ENCODE measurements at places on chromosomes 12 and 14.
A peak's percentile ranks its signal among the peaks of the same experiment; 100 is the strongest.

DNA sequence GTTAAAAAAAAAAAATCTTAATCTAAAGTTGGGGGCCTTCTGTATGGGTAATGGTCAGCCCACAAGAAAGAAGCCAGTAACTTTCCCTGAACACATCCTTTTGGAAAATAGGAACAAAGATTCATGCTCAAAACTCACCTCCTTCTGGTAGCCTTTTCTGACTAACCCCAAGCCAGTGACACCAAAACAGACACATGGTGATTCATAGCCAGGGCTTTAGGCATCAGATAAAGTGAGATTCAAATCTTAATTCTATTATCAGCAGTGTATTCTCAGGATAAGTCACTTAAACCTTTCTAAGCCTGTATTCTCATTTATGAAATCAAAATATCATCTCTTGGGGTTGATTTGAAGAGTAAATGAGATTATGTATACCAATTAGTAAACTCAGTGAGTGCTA is 4.9 kb downstream of the ATP5MC2 start:
- DNase-seq: peak; percentile 36

DNA sequence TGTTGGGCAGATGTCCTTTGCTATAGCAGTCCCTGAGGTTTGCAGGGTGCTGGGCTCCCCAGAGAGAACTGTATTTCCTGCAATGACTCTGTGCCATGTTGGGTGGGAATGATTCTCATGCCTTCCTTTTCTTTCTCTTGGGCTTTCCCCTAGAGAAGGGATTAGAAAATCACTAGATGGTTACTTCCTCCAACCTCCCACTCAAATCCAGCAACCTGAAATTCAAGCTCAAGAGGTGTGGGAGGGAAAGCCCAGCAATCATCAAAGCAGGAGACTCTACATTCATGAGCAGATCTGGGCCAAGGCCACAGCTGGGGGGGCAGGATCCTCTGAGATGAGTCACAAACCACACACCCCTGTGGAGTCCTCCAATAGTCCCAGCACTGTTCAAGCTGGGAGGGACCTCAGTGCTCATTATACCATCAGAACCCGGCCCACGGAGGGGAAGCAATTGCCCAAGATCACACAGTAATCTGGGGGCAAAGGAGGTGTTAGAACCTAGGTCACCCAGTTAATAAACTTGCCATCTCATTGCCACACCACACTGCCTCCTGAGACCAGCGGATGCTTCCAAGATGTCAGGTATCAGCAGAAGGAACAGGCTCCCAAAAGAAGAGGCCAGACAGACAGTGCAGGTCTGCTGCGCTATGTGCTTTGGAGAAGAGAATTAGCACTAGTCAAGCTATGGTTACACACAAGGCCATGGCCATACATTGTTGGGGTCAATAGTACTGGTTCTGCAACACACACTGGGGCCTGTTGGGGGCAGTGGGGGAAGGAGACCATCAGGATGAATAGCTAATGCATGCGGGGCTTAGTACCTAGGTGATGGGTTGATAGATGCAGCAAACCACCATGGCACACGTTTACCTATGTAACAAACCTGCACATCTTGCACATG is 65.7 kb downstream of the TTC9 start:
- no peak for DNase-seq

DNA sequence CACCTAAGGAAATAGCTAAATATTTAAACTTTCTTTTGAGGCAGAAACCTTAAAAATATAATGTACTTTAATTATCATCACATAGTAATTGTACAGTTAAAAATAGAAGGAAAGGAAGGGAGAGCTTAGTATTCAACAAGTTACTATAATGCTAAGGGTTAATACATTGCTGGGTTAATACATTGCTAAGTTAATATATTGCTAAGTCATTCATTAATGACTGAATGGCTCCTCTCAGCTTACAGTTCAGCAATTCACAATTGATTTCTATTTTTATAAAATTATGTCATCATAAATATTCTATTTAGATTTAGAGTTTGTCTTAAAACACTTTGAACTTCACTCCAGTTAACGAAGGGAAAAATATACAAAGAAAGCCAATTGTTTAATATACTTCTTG is 207.9 kb downstream of the BMP4 start:
- DNase-seq: no peak

DNA sequence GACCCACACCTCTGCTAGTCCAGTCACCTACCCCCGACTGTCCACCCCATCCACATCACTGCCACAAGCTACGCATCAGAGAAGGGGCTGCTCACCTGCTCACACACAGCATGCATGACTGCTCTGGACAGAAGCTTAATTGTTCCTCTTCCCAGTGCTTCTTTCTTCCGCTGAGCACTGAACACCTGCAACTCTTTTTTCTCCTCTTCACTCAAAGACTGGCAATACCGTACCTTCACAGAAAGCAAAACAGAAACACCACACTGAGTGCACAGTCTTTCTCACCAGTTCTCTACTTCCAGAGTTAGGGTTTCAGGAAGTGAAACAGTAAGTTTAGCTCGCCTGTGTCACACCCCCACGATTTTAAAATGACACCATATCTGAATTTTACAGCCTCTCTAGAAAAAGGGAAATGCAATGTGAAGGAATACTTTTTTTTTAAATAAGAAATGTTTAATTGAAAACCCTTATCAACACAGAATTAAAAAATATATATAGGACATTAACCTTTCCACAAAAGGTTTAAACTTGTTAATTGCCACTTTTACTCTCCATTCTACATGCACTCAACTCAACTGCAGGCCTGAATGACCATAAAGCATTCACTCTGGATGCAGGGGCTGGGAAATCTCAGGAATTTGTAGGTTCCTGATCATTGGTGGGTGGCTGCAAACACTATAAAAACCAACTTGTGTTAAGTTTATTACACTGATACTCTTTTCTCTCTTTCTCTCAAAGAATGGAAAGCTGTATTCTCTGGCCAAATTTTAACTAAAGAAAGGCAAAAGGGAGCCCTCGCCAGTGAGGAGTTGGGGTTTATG is 120.0 kb downstream of the PRICKLE1 start:
- DNase-seq: no peak

GRCh38 chr14:24483604-24484252 is 24.3 kb downstream of the CMA1 start:
- DNase-seq: no peak

GRCh38 chr14:39395555-39396254 is 36.5 kb downstream of the FBXO33 start:
- no peak for DNase-seq

- no peak for DNase-seq
These were observed 108.7 kb downstream of the CALM1 start for GRCh38 chr14:90505531-90505930.

DNA sequence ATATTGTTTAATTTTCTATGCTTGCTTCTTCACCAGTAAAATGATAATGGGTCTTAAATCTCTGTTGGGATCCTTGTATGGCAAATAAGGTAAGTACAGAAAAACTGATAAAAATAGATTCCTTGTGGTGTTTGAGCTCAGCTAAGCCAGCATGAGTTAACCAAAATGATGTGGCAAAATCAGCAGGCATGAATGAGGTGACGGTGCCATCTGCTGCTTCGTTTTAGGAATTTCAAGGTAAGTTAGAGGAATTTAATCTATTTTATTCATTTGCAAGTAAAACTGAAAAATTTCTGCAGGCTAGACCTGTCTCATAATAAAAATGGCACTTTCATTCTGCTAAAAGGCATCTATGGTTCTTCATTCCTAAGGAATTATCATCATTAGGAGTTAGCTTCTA is 10.0 kb upstream of the CLEC7A start:
- DNase-seq: peak; percentile 68

GRCh38 chr14:50065583-50065982 is 50.8 kb downstream of the VCPKMT start:
- DNase-seq: no peak

- DNase-seq: no peak
These were observed 7.6 kb downstream of the AJUBA start for GRCh38 chr14:22974530-22975313.

- no peak for DNase-seq
These were observed 788 bp upstream of the NGDN start for GRCh38 chr14:23468704-23469126.

GRCh38 chr14:53947094-53947445 is 9.6 kb downstream of the BMP4 start:
- DNase-seq: no peak

GRCh38 chr12:34033628-34034296 is 11.5 kb downstream of the ALG10 start:
- DNase-seq: peak; percentile 48

DNA sequence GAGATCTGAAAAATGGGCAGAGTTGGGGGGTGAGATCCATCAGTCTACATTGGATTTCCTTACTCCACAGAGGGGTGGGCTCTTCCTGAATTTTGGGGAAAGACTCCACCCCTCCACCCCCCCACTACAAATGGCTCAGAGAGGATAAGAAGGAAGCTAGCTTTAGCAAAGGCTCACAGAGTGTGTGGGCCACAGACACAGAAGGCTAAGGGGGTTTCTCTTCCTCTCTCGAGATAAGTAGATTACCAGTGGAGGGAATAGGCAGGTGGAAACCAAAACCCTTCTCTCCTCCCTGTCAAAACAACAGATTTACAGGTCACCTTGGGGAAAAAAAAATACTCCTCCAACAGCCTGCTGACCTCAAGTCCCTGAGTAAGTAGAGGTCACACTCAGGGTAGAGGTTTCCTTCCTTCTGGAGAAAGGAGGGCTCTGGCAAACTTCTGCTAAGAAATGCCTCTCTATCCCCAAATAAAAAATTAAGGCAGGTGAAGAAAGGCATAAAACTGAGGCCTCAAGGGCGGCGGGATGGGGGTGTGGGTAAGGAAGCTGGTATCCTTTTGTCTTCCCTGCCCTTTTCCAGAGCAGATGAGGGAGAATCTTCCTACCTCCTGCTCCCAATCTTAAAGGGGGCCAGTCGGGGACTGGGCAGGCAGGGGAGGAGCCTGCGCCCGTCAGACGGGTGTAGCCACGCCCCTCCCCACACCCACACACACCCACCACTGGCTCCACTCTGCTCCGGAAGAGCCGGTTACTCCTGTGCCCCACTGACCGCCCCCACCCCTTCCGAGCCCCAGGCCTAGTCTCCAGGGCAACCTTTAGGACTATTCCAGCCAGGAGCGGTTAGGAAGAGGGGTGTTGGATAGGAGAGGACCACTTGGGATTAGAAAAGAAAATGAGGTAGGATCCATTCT is 1.9 kb upstream of the BAZ2A start:
- DNase-seq: peak; percentile 98

- DNase-seq: no peak
These were observed 890 bp downstream of the AVPR1A start for GRCh38 chr12:63149909-63150712.

DNA sequence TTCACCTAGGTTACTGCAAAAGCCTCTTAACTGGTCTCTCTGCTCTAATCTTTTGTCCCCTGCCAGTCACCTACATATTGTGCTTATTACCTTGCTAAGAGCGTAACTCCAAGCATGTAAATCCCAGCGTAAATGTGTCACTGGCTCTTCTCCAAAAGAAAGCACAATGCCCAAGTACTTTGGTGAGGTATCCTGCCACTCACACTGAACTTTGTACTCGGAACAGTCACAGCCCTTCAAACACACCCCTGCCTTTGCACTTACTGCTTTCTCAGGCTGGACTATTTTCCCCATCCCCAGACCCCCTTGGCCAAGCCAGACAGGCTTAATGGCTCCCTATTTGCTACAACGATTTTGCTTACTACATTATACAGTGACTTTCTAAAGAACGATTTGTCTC is 31.7 kb downstream of the GALNT4 start:
- peak; percentile 22 for DNase-seq

- DNase-seq: no peak
These were observed 28.7 kb downstream of the RAP1B start for GRCh38 chr12:68639396-68639767.

GRCh38 chr14:71204768-71205167 is 297.5 kb downstream of the PCNX1 start:
- no peak for DNase-seq

- peak; percentile 73 for DNase-seq
These were observed 15.3 kb upstream of the MYF6 start for GRCh38 chr12:80692114-80692513.

DNA sequence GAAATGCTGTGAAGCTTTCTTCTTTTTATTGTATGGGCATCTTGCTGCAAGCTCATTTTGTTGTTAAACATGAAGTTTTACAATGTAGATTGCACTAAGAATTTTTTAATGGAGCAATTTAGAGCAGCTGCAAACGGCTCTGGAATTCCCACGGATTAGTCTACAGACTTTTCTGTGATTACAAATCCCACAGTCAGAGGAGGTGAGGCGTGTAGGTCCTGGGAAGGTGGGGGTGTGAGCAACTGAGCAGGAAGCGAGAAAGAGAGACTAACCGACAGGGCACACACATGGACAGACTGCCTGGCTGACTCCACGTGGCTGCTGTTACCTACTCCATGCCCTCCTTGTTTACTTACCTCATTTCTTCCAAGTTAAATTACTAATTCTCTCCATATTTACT is 348.5 kb downstream of the NPAS3 start:
- DNase-seq: peak; percentile 35

All from NCI-H82 (cell line).